ENCODE measurements at places on chromosomes 16 and 17. TPM values are rescaled to one million over a fixed set of nuclear protein-coding genes. Genes with fewer than 3 reads are reported as not detected.

Gene BEAN1
- 3.3 TPM for total RNA-seq

Gene ACSM5
- 1.2 TPM for total RNA-seq

Gene TAOK2
- total RNA-seq: 34.9 TPM

Gene SDK2
- 1.5 TPM for total RNA-seq

Gene TPSB2
- 7.3 TPM for total RNA-seq

Data from left ventricle myocardium superior (tissue), 1 donor.